ENCODE measurements at places on chromosomes 16 and 17.
A peak's percentile ranks its signal among the peaks of the same experiment; 100 is the strongest.

GRCh38 chr17:74146196-74146595 is 57.3 kb upstream of the RPL38 start:
- DNase-seq: peak; percentile 20

- DNase-seq: no peak
These were observed 53.6 kb downstream of the ARHGAP44 start for GRCh38 chr17:12842936-12843335.

DNA sequence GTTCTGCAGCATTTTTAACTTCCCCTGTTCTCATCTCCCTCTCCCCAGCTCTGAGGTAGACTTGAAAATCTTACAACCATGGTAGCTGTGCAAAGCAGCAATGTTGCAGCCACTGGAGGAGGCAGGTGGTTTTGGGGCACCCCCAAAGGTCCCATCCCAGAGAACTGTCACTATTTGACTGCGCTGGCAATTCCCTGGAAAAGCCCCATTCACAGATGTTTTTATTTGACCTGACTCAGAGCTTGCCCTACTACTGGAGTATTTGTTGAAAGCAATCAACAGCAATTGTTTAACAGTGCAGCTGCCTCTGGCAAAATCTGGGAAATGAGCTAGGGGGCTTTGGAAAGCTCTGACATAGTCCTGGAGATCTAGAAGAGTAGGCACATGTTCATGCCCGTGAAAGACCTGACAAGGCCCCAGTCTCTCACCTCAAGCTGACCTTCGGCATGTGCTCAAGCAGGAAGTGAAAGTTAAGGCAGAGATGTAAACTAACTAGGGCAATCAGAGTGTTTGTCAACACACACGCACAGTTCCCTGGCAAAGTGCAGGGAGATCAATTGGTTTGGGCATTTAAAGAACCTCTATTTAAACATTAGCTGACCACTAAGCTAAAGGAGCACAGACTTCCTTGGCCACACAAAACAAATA is 19.7 kb upstream of the PIK3R5 start:
- no peak for DNase-seq

DNA sequence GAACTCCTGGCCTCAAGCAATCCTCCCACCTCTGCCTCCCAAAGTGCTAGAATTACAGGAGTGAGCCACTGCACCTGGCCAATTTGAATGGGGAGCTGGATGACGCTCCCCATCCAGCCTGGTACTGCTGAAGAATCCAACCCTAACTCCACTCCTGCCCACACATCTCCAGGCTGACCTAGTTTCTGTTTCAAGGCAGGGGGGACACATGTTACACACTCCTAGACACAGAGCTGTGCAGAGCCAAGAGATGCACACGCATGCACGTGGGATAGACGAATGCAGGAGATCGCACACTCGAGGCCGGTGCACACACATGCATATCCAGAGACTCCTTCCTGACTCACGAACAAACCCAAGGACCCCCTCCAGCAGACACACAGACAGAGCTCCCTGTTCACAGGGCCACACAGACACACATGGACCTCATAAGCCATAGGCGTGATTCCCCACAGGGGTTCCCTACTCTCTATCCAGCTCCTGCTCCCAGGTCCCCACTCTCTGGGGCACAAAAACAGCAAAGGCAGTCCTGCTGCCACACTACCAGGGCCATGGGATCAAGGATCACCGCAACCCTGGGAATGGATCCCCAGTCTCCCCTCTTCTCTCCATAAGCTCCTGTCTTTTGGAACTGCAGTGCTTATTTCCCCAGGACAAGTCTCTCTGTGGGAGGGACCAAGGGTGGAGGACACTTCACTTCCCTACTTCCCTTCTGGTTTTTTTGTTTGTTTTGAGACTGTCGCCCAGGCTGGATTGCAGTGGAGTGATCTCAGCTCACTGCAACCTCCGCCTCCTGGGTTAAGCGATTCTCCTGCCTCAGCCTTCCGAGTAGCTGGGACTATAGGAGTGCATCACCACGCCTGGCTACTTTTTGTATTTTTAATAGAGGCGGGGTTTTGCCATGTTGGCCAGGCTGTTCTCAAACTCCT is 14.4 kb downstream of the EPOP start:
- no peak for DNase-seq

DNA sequence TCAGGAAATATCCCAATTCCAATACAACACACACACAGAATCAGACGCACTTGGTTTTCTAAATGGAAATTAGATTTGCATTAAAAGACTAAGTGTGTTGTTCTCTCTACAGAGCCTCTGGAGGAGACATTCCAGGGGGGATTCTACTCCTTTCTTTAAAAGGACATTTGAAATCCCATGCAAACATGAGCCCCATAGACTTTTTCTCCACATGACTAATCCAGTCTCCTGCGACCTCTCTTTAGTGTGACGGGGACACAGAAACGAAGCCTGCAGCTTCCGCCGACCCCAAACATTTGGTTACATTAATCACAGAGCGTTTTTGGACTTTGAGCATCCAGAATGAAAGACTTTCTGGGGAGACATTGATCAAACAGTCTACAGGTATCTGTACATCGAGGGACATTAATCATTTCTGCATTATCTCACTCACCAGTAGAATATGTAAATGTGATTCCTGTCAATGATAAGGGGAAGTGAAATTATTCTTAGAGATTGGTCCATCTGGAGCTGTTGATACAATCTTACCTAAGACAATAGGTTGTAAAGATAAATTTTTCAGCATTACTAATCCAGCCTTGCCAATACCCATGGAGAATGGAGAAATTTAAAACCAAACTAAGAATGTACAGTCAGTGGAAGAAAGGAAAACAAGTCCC is 103.4 kb upstream of the IRX3 start:
- no peak for DNase-seq

- DNase-seq: no peak
These were observed 10.9 kb downstream of the SLC9A5 start for GRCh38 chr16:67259705-67260104.

DNA sequence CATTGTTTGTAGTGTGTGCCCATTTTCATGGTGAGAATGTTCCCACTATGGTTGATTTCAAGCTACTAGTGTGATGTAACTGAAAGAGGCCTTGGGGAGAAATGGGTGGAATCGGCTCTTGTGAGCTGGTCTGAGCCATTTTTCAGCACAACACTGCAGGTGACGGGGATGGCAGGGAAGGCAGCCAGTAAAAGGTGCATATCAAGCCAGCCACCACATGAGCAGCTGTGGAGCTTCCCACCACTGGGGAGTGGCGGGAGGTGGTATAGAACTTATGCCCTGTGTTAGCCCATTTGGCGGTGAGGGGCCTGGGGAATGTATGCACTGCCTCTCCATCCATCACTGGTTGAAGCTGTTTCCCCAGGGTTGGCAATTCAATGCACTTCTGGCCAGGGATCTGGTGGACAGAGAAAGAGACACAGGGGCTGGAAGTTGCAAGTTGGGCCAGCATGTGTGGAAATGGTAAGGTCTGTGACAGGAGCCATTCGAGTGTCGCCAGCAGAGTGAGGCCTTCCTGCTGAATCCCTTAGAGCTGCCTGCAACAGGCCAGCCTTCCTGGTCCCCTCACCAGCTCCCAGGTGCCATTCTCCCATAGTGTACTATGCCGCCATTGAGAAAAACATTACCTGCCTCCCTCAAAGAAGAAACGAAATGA is 31.7 kb upstream of the BRD7 start:
- no peak for DNase-seq

DNA sequence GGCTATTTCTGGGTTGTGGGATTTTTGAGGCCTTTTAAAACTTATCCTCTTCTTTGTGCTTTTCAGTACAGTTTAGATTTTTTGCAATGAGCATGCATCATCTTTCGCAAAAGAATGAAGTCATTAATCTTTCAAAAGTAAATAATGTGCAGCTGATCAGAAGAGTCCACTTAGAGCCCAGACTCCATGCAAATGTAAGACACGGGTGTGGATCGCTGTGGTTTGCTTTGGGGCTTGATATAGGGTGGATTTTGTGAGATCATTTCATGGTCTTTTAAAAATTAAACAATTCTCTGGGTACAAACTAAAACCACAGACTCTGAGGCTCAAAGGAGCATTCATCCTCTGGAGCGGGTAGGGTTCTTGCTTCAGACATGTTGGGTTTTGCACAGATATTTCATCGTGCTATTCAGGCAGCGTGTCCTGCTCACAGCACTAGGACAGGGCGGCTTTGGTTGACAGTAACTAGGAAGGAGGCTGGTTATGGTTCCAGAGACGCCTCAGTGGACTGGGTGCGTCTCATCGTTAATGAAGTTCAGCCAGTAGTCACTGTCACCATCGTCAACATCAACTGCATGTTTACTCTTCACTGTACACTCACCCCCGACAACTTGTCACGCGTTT is 129.4 kb upstream of the PLCG2 start:
- DNase-seq: no peak

DNA sequence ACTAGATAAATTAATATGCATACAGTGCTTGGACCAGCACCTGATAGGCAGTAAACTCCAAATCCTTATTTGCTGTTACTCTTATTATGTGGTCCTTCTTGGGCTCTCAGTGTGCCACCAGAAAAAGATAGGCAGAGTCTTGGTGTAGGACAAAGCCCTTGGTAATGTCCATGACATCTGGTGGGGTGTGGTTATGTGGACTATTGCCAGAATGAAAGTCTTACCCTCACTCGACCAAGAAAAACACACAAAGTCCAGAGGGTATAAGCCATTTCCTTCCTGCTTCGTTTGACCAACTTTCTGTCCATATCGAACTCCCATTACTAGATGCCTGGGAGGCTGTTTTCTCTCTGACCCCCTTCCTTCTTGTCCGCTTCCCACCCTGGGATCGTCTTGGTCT is 140.9 kb downstream of the UTP18 start:
- DNase-seq: no peak

DNA sequence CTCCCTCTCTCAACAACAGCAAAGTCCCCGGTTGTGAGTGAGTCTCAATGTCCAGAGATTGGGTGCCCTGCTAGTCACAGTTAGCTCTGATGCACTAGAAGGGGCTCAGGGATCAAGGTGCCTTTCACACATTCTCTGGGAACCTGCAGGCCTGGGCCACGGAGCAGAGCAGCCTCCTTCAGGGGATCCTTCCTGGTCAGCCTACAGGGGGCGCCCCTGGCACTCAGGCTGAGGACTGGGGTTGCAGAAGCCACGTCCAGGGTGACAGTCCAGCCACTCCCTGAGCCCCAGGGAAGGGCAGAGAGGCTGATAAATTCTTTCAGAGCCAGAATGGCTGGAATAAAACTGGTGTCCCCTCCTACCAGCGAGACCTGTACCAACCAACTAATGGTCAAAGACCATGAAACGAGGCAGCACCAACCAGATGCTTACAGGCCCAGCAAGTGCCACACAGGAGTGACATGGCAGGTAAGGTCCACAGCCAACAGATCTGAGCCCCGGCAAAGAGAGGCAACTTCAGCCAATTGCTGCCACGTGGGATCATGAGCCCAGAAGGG is 43.5 kb downstream of the ST3GAL2 start:
- peak; percentile 8 for DNase-seq

GRCh38 chr16:28317040-28317880 is 24.9 kb downstream of the SBK1 start:
- peak; percentile 12 for DNase-seq

- DNase-seq: no peak
These were observed 14.6 kb upstream of the ENPP7 start for GRCh38 chr17:79715943-79716797.

GRCh38 chr16:1133810-1134520 is 18.9 kb upstream of the CACNA1H start:
- DNase-seq: no peak

- DNase-seq: no peak
These were observed 423 bp upstream of the ASGR2 start for GRCh38 chr17:7114875-7115614.

GRCh38 chr16:50334106-50334975 is 34.4 kb downstream of the BRD7 start:
- no peak for DNase-seq

DNA sequence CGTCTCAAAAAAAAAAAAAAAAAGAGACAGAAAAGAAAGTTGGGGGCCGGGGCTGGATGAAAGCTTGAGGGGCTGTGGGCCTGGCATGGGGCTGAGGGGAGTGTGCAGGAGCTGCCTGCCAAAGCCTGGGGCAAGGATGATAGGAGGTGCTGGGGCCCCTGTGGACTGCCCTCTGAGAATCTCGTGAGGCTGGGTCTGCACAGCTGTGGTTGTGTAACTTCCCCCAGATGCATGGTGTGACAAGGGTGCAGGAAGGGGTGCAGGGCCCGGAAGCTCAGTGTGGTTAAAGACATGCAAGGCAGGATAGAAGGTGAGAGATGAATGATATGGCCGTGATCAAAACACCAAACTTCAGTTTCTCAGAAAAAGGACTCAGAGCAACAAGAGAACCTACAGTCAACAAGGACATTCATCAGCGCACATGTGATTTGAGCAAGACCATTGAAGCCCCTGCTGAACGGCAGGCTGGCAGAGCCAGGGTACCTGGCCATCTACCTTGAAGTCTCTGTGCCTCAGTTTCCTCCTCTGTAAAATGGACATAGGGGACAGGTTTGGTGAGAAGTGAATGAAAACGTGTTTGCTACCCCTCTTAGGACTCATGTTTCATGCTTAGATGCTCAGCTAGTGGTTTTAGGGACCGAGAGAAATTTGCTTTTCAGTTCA is 9.6 kb downstream of the IL32 start:
- DNase-seq: no peak

GRCh38 chr17:27283060-27283459 is 10.9 kb upstream of the WSB1 start:
- DNase-seq: no peak

DNA sequence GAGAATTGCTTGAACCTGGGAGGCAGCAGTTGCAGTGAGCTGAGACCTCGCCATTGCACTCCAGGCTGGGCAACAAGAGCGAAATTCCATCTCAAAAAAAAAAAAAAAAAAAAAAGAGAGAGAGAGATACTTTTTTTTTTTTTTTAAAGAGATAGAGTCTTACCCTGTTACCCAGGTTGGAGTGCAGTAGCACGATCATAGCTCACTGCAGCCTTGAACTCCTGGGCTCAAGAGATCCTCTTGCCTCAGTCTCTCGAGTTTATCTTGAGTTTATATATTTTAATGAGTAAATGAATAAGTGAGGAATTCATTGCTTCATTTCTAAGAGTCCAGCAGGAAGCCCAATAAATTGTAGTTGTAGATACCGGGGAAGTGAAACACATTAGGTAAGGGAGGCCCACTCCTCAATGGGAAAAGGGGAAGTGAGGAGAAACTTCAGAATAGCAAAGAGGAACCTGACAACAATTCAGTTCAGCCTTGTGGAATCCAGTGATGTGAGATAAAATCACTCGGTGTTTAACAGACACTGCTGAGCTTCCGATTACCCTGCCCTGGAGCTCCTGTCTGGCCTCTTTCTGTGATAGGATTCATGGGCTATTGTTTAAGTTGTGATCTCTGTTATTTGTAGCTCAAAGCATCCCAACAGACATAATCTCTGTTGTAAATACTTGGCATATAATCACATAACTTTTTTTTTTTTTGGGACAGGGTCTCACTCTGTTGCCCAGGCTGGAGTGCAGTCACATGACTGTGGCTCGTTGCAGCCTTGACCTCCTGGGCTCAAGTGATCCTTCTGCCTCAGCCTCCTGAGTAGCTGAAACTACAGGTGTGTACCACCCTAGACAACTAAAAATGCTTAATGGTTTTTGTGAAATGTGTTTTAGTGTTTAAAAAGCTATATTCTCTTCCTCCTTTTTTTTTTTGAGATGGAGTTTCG is 15.8 kb upstream of the ITGAM start:
- DNase-seq: no peak

Data from NCI-H1694 treated with DMSO at 0.1 percent for 48 hours (cell line).